AML-193 (cell line): ENCODE measurements at places on chromosomes 3 and 15.

GRCh38 chr3:50237754-50238548, 1.9 kb downstream of the GNAI2 start:
- DNase-seq: peak; percentile 95

GRCh38 chr3:39056151-39056550, 4.3 kb downstream of the WDR48 start:
- DNase-seq: no peak

- peak; percentile 63 for DNase-seq
These were observed 984 bp downstream of the RNU6-1 start for GRCh38 chr15:67838789-67839332.

- DNase-seq: no peak
These were observed 241.4 kb downstream of the PTPRG start for GRCh38 chr3:61802772-61803171.

DNA sequence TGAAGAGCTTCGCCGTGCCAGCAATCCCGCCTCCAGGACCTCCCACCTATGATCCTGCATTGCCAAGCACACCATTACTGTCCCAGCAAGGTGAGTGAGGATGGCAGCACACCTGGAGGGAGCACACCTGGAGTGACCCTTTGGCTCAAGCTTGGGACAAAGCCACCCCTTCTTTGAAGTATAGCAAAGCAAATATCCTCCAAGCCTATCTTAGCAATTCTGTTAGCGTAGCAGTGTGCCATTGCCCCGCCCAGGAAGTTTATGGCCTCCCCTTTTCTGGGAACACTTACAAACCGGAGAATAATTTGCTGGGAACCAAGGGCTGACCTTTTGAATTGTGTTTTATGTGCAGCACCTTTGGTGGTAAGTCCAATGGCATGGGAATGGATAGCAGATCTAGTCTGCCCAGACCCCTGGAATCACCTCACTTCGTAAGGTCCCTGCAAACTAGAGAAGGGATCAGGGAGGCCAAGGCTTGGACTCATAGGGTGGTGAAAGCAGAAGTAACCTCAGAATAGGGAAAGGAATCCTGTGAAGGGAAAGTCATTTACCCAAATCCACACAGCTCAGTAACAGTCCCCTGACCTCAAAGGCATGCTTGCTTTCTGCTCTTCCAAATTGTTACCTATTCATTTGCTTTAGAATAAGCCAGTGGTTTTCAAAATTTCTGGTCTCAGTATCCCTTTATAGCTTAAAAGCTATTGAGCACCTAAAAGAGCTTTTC, 70.1 kb downstream of the HCN4 start:
- no peak for DNase-seq

DNA sequence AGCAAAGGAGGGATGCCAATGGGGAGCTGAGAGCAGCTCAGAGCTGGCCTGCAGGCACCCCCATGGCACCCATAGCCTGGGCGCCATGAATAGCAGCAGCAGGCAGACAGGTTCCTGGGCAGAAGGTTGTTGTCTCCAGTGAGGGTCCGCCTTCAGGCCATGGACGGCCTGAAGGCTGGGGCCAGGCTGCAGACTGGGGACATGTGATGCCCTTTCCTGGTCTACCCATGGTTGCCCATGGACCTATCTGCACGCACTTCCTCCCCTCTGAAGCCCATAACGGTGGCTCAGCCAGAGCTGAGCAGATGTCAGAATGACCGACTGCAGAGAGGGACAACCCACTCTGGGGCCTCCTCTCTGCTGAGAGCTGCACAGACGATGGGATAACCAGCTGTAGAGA, 256.8 kb downstream of the PLOD2 start:
- no peak for DNase-seq

GRCh38 chr3:174869448-174869847, 10.3 kb downstream of the NAALADL2 start:
- DNase-seq: no peak

DNA sequence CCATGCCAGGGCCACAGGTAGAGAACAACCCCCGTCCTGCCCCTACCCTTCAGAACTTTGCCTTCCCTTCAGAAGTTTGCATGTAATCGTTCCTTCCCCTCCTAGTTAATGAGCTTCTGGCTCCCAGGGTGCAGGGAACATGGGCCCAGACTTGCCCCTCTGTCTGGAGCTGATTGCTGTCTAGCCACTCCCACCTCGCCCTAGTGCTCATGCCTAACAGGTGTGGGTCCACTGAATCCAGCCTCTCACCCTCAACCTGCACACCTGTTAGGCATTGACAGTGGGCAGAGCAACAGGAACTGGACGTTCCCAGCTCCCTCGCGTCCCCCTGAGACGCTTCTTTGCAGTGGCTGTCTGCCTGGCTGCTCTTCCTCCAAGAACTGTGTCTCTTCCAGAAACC, 40.3 kb downstream of the WNT5A start:
- no peak for DNase-seq

GRCh38 chr15:39874890-39875549, 45.0 kb downstream of the GPR176 start:
- no peak for DNase-seq

- DNase-seq: no peak
These were observed 163.1 kb upstream of the HES1 start for GRCh38 chr3:193972832-193973231.

- no peak for DNase-seq
These were observed 433.8 kb upstream of the SUCLG2 start for GRCh38 chr3:68088216-68088615.

- DNase-seq: no peak
These were observed 111.7 kb downstream of the XXYLT1 start for GRCh38 chr3:195159117-195159813.

- no peak for DNase-seq
These were observed 116.3 kb downstream of the TMEM266 start for GRCh38 chr15:76176059-76176458.

GRCh38 chr3:138381950-138382715, 33.8 kb downstream of the MRAS start:
- DNase-seq: no peak

GRCh38 chr3:66386925-66387650, 113.7 kb downstream of the LRIG1 start:
- DNase-seq: no peak

- DNase-seq: no peak
These were observed 494.7 kb upstream of the PROK2 start for GRCh38 chr3:72279631-72280041.

GRCh38 chr15:31207246-31207645, 105.7 kb upstream of the TRPM1 start:
- no peak for DNase-seq

- no peak for DNase-seq
These were observed 45.8 kb downstream of the SEMA3G start for GRCh38 chr3:52399131-52399530.

- no peak for DNase-seq
These were observed 616.1 kb downstream of the OTOL1 start for GRCh38 chr3:162112719-162113118.

GRCh38 chr3:193971261-193971751, 164.6 kb upstream of the HES1 start:
- no peak for DNase-seq

GRCh38 chr3:55147856-55148720, 220.2 kb upstream of the LRTM1 start:
- DNase-seq: no peak

DNA sequence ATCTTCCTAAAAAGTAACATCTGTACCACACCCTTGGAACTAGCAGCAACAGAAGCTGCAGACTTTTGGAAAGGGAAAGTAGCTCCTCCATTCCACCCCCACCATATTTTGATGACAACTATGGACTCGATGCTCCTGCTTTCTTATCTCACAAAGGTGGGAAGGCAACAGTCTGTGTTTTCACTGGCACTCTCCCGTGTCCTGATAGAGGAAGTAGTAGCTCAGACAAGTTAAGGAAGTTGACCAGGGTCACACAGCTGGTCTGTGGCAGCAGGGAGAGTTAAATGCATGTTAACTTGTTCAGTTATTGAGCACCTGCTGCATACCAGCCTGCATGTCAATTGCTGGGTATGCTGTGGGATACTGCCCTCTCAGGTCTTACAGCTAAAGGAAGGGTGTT, 33.1 kb downstream of the BHLHE40 start:
- no peak for DNase-seq

GRCh38 chr3:113273011-113273410, 61.7 kb downstream of the BOC start:
- DNase-seq: no peak

DNA sequence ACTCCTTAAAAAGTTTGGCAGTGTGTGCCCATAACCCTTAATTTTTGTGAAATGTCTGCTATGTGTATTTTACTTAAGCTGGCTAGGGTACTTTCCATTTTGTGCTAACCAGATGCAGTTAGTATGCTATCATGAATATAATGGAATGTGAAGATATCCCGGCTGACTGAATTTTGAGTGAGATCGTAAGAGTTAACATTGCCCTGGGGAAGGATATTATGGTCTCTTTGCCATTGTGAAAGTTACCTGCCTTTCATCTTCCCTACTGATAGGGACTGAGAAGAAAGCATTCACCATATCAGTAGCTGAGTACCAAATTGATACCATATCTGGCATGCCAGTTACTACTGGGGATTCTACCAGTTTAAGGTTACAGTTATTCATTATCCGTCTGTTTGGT, 243.2 kb downstream of the UBE2E2 start:
- DNase-seq: no peak

- DNase-seq: no peak
These were observed 176.6 kb upstream of the TRIM42 start for GRCh38 chr3:140501061-140501769.

- DNase-seq: no peak
These were observed 41.1 kb downstream of the SLCO3A1 start for GRCh38 chr15:91894606-91895005.

DNA sequence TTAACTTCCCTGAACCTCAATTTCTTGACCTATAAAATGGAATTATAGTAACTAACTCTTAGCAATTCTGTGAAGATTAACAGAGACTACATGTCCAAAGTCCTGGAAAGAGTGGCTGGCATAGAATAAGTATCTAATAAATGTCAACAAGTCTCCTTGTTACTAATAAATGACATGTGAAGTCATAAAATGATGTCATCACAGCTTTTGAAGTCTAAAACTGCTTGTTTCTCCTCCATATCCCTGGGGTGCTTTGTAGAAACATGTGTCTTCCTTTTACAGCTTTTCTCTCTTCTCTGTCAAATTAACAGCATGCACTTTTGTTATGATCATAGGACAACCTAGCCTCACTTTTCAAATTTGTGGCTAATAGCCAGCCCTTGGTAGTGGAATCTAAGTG, 510.2 kb downstream of the NTRK3 start:
- DNase-seq: no peak

GRCh38 chr3:154583086-154583634, 153.2 kb upstream of the GPR149 start:
- DNase-seq: no peak

DNA sequence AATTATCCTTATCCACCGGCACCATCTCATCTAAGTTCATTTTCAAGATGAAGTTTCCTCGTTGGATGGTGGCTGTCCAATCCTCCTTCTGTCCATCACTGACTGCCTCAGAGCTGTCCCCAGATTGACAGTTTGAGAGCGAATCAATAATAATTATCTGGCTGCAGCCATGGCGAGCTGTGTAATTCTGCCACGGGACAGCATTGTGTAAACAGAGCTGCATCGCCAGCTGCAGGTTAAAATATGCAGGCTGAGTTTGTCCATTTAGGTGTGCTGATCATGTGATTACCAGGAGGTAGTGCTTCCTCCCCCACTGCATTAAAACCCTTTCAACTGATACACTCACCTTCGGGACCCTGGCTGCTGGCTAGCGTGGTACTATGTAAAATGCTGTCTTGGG, 461.9 kb upstream of the ONECUT1 start:
- no peak for DNase-seq
